Dermis microvascular lymphatic vessel endothelial cell (primary cell): ENCODE measurements at places on chromosomes 12 and 14. TPM values are rescaled to one million over a fixed set of nuclear protein-coding genes. Genes with fewer than 3 reads are reported as not detected.
A peak's percentile ranks its signal among the peaks of the same experiment; 100 is the strongest.

KLRD1 gene
- under 0.01 and 0.13 TPM in 2 replicates for total RNA-seq

NEDD1 gene
- 21.3 and 22.3 TPM in 2 replicates for total RNA-seq

ERC1 gene
- total RNA-seq, result 18.4 and 29.2 TPM in 2 replicates

- no peak for DNase-seq
These were observed 1316.9 kb upstream of the SEL1L start for GRCh38 chr14:82850576-82850975.

DNA sequence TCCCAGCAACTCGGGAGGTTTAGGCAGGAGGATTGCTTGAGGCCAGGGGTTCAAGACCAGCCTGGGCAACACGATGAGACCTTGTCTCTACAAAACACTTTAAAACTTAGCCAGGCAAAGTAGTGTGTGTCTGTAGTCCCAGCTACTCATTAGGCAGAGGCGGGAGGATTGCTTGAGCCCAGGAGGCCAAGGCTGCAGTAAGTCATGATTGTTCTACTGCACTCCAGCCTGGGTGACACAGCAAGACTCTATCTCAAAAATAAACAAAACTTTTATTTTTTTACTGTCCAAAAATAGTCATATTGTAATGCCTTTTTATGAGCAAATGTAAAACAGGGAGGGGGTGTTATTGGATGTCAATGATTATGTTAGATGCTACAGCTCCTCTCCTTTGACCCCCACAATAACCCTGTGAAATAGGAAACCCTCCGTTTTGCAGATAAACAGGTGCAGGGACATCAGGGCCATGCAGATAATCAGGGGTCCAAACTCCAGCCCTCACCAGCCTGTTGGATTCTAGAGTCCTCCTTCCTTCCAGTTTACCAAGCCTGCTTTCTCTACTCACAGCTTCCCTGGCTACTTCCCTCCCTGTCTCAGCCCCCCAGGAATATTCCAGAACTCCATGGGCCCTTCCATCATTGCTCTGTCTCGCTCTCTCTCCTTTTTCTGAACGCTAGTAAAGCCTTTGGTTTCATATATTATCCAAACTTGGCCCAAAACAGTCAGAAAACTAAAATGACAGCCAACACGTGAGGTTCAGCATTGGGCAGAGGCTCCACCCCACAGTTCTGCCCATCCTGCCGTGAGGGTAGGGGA is 5.9 kb upstream of the FBLN5 start:
- no peak for DNase-seq

DNA sequence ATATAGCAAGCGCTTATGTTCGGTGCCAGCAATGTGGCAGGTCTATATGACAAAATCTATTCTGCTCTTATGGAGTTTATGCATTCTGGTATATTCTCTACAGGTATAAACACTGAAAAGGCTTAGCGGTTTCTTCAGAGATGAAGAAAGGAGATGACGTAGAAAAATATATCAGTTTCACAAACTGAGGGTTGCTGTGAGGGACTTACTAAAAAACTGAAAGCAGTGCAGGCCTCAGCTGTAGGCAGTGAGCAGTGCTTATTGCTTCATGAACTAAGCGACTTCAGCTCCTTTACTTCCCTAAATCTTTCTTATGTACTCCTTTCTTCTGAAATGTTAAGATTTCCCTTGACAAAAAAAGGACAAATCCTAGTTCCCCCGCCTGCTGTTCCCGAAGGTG is 4.5 kb downstream of the DDX47 start:
- DNase-seq, result no peak

DNA sequence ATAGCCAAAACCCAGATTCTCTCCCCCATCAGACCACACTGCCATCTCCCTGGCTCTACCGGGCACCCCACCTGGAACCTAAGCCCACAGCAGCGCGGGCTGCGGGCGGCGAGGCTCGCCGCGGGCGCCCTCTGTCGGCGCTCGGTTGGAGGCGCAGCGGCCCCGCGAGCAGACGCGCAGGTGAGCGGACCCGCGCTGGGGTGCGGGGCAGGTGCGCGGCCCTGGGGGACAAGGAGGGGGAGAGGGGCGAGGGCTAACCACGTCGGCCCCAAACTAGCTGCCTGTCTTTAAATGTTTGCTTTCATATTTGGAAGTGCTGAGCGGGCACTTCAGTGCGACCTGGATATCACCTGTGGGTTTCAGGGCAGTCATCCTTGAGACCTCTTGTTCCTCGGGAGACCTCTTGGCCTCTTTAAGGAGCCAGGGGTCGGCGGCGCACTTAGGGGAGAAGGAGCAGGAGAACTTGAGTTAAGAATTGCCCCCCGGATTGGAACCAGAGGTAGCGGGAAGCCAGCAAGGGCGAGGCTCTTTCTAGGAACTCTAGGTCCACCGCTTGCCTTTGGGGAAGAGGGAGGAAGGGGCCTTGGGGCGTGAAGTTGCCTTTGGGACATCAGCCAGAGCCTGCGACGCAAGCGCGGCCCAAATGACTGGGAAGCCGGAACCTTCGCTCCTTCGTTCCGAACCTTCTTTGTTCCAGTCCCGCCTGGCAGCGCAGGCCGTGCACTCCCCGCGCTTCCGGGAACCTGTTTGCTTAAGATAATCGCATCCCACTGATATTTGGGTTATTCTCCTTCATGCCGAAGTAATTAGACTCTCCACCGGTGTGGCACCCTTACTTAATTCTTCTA is 78.7 kb downstream of the NEDD1 start:
- DNase-seq, result peak; percentile 15

DNA sequence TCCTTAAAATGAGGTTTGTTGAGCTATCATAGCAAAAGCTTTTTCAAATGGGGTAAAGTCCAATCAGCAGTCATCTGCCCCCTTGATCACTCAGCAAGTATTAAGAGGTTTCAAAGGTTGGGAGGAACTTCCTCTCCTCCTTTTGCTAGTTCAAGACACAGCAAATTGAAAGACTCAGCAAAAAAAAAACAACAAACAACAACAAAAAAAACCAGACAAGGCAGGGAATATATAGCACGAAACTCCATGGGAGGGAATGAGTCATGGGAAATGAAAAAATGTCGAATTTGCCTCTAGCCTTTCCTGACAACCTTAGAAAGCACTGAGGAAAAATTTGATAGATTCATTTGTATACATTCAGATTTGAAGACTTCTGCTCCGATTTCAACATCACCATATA is 1.6 kb upstream of the SLC7A8 start:
- DNase-seq, result peak; percentile 29

DNA sequence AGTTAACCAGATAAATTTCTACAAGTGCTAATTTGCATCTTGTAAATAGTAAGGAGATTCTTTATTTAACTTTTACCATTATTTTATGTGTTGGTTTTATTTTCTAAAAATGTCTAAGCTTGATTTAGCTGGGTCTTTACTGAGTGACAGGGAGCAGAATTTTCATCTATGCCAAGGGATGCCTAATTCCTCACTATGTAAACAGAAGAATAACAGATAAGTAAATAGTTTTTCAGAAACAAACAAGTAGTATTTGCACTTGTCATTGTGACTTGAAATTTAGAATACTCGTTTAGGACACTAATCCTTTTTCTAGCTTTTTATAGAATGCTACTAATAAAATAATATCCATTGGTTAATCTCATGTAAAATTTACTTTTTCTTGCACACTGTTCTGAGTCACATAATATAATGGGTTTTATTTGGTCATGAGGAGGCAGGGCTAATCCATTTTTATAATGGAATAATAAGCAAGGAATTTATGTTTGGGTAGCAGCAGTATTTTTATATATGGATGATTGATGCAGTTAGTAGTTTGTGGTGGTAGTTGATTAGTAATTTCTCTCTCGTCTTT is 746.5 kb downstream of the SLC6A15 start:
- no peak for DNase-seq

DNA sequence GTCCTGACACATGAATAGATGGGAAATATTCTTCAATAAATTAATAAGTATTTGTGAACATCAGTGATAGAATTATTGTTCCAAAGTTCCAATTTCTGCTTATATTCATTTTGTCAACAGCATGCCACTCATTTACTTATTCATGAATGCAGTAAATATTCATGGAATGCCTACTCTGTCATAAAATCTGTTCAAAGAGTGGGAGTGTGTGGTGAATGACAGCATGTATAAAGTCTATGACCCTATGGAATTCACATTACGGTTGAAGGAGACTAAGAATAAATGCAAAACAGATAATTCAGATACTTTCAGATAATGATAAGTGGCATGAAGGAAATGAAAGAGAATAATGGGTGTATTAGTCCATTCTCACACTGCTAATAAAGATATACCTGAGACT is 494.7 kb downstream of the NRXN3 start:
- no peak for DNase-seq

GRCh38 chr14:71487941-71488340 is 444.3 kb upstream of the RGS6 start:
- DNase-seq, result no peak

SERPINA10 gene
- not detected in 2 replicates for total RNA-seq

CLEC9A gene
- total RNA-seq, result not detected in 2 replicates

LRTM2 gene
- not detected in 2 replicates for total RNA-seq

DNA sequence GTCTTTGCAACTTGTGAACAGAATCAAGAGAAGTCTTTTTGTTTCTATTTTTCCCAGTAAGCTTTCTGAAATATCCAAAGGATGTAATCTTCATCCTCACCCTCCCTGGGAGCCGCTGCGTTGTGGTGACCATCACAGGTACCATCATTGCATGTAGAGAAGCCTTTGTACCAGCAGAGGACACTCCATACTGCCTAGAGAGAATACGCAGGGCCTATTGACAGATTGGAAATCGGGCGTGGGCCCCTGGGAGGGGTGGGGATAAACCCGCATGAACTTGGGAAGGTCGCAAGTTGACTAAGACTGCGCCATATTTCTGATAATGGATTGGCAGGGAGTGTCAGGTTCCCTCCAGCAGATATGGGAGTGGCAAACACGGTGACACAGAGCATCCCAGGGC is 12.7 kb downstream of the KRT1 start:
- no peak for DNase-seq

GRCh38 chr14:49986343-49987014 is 93.6 kb downstream of the ARF6 start:
- DNase-seq, result no peak

ZBTB39 gene
- total RNA-seq, result 5.6 and 9.9 TPM in 2 replicates

DNA sequence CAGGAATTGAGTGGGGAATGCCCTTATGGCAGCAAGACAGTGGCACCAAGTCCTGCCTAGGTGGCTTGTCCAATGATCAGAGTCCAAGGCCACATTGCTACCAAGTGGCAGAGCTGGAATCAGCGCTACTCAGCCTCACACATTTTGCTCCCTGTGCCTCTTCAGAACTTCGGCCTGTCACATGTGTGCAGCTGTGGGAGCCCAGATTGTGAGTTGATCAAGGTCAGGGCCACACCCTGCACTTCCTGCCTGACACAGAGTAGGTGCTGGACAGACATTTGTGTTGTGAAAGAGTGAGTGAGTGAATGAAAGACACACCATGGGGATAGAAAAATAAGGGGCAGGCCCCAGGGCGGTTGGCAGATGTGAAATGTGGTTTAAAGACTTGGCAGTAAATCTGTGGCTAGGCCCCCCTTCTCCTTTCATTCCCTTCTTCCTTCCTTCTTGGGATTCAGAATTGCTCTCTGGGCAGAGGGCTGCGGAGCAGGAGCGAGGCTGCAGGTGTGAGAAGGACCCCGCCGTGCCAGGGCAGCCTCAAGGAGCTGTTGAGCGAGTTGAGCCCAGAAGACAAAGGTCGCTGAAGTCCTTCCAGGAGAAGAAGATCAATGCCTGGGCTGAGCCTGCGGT is 83.5 kb downstream of the SLC25A47 start:
- no peak for DNase-seq

DNA sequence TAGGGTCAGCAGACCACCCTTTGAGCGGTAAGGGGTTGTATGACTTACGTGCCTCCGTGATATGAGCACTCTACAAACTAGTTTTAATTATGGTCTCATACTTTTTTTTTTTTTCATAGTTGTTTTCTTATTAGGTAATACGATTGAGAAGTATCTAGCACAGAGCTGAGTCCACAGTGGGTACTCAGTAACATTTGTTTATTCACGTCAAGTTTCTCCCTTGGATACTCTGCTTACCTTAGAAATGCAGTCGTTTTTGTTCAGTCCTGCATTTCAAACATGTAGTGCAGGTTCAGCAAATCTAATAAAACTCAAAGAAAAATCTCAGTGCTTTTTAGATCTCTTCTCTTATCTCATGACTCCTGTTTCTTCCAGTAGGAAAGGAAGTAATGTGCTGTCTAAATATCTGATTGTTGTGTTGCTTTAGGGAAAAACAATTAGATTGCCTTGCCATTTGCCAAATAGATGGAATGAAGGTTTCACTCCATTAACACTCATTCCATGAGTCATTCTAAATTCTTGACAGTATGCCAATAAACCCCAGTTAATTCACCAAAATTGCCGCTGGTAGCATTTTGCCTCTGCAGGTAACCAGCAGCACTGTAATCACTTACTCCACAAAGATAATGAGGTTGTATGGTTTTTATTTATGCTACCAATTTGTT is 118.9 kb downstream of the PTCSC3 start:
- DNase-seq, result peak; percentile 17

- peak; percentile 3 for DNase-seq
These were observed 215.4 kb upstream of the NAV3 start for GRCh38 chr12:77615332-77615731.

SLC17A8 gene
- total RNA-seq, result not detected in 2 replicates

- no peak for DNase-seq
These were observed 104.0 kb downstream of the STAB2 start for GRCh38 chr12:103691063-103691462.

- DNase-seq, result no peak
These were observed 9.6 kb upstream of the ASIC1 start for GRCh38 chr12:50047693-50048250.

- no peak for DNase-seq
These were observed 2.0 kb upstream of the BCL2L14 start for GRCh38 chr12:12068751-12069150.

DNA sequence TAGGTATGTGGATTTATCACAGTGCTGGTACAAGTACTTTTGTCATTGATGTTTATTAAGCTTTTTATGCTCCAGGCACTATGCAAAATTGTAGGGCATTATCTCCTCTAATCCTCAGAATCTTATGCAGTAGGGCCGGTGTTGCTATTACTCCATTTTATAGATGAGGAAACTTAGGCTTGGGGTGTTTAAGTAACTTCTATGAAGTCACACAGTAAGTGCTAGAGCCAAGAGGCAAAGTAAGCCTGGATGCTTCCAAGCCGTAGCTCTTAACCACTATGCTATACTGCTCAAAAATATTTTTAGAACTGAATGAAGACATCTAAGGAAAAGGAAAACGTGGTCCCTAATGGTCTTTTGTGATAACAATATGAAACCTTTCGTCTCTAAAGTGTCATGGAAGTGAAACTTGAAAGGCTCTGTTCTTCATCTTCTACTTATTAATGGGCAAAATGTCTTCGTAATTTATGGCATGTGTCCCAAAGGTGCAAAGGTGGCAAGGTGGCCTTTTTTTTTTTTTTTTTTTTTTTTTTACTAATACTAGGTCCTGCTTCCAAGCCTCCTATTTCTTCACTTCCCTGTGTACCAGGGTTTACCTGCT is 85.2 kb downstream of the ETV6 start:
- DNase-seq, result no peak

GRCh38 chr12:31205054-31205453 is 120.9 kb downstream of the SINHCAF start:
- peak; percentile 67 for DNase-seq
